ENCODE measurements at places on chromosomes 5 and 9. TPM values are rescaled to one million over a fixed set of nuclear protein-coding genes. Genes with fewer than 3 reads are reported as not detected.
A peak's percentile ranks its signal among the peaks of the same experiment; 100 is the strongest.

GRCh38 chr5:118776755-118777154, 211.6 kb downstream of the DTWD2 start:
- no peak for DNase-seq

GRCh38 chr5:88143693-88144218, 124.9 kb downstream of the TMEM161B start:
- no peak for DNase-seq

GRCh38 chr9:34396276-34397214, 19.8 kb upstream of the MYORG start:
- DNase-seq, result no peak

LRRC19 gene
- total RNA-seq, result not detected

GRCh38 chr9:4550777-4551484, 60.7 kb downstream of the SLC1A1 start:
- DNase-seq, result no peak

GRCh38 chr5:125703616-125704015, 719.6 kb upstream of the GRAMD2B start:
- no peak for DNase-seq

DNA sequence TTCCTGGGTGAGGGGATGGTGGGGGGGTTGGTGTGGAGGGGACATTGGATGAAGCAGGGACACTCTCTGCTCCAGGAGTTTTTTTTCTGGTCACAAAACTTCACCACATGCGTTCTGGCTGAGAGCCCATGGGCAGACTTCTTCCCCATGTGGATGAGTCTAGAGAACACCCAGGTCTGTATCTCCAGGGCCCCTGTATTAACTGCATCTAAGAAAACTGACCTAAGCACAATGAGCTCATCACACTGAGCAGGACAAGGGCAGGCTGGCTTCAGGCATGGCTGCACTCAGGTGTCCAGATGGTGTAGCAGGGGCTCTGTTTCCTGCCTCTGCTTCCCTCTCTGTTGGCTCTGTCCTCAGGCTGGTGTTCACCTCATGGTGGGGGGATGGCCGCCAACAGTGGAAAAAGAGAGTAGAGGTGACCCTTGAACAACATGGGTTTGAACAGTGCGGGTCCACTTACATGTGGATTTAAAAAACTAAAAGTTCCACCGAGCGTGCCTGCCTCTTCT, 85.3 kb upstream of the STC2 start:
- DNase-seq, result no peak

DIMT1 gene
- 29.2 TPM for total RNA-seq

DNA sequence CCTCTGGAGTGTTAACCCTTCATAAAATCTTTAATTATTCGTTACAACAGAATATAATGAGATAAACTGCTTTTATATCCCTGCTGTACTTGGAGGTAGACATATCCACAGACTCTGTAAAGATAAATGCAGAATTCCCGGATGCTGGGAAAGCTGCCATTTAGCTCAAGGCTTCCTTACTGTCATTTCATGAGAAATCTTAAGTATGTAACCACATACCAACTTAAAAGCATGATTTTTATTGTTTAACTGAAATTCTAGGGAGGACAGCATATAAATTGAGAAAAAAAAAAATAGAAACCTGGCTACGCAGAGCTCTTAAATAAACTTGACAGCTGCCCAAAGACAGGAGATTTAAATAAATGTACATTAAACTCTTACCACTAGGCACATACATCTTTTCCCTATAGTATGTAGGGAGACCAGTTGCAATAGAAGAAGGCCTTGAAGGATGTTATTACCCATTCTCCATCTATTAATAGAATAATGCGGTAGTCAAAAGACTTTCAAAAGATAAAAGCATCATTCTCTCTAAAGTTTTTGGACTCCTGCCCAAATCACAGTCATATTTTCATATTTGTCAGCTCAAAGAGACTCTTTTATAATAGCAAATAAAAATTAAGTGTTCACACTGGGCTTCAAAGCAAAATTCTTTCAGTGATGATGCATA, 373.8 kb downstream of the NDUFS4 start:
- DNase-seq, result no peak

CARD19 gene
- total RNA-seq, result 103 TPM

DNA sequence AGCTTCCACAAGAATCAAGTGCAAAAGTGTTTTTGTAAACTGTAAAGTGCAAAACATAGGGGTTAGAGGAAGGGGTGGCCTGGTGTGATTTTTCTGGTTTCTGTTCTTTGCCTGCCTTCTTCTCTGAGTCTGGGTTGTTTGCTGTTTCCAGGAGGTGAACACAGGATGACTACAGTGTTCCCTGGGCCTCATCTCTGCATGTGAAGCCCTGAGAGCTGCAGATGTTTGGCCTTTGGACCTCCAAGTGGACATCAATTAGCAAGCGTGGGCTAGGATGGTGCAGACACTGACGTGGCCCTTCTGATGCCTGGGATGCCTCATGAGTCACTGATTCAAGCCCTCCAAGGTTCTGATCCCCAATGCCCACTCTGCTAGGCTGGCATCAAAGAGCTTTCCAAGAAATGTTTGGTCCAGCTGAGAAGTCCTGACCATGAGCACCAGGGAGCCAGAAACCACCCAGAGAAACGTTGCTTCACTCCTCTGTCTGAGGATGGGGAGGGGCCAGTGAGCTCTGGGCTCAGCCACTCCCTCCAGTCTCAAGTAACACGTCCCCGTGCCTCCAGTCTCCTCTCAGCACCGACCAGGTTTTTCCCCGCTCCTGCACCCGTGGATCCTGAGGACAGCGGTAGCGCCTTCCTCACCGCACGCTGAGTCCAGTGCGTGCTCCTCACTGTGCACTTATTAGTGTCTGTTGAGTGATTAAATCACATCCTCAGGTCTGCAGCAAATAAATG, 7.6 kb downstream of the IL9 start:
- no peak for DNase-seq

NFIB gene
- total RNA-seq, result 54.8 TPM

CFAP90 gene
- total RNA-seq, result not detected

CA9 gene
- total RNA-seq, result 10.7 TPM

DNA sequence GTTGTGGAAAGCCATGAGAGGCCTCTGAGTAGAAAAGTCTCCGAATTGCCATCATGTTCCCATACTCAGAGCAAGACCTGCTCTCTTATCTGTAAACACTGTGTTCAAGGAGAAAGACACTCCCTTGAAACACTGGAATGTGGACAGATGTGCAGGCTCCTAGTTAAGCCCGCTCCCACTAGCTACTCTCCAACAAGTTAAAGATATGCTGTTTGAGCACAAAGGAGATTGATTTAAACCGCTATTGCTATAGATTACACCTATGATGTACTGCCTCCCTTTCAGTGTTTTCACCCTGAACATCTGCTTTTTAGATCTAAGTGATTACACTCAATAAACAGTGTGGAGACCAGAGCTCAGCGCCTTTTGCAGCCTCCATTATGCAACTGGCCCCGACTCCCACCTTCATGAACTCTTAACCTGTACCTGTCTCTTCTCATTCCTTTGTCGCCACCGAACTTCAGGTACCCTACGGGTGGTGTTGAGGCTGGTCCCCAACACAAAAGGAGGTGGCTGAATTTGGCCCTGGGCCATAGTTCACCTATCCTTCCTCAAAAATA, 47.5 kb downstream of the TMEM245 start:
- DNase-seq, result no peak

GDA gene
- not detected for total RNA-seq

- DNase-seq, result no peak
Measured at GRCh38 chr9:68979538-68980314, 34.2 kb downstream of the PRKACG start.

CBY3 gene
- not detected for total RNA-seq

PRR16 gene
- 19.8 TPM for total RNA-seq

DMGDH gene
- total RNA-seq, result 0.85 TPM

DNA sequence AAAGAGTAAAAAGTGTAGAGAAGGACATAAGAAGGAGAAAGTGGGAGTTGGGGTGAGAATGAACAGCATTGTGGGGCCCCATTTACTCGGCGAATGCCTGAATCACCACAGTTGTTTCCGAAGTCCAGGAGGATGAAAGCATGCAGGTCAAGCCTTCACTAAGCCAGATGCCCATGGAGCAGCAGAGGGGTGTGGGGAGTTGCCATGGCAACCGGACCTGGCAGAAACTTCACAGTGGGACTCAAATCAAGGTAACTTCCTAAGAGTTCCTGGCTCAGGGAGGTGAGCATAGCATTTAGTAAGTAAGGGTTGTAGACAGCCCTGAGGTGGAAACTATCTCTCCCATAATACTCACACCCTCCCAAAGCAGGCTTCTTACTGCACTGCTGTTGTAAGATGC, 357.1 kb downstream of the TRIM32 start:
- DNase-seq, result no peak

DNA sequence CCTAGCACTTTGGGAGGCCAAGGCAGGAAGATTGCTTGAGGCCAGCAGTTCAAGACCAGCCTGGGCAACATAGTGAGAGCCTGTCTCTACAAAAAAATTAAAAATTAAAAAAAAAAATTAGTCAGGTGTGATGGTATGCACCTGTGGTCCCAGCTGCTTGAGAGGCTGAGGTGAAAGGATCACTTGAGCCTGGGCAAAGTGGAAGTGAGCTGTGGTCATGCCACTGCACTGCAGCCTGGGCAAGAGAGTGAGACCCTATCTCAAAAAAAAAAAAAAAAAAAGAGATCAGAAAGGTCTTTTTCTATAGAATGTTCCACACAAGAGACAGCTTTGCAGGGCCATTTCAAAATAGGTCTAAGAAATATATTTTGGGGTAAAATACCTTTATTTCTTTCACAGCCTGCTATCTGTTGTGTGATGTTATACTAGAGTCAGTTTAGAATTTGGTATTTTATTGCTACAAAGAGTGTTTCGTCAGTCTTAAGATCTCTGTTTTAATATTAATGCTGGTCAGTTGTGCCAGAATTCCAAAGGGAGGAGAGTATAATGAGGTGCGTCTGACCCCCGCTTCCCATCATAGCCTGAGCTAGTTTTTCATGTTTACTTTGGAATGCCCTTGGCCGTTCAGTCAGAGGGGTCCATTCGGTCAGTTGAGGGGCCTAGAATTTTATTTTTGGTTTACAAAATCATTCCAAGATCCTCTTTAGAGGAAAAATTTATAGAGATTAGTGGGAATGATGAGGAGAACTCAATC, 9.4 kb downstream of the LNPEP start:
- no peak for DNase-seq

- no peak for DNase-seq
Measured at GRCh38 chr9:90095682-90096081, 490.9 kb downstream of the GADD45G start.

GRCh38 chr9:20256284-20256948, 365.9 kb downstream of the MLLT3 start:
- DNase-seq, result no peak

DNA sequence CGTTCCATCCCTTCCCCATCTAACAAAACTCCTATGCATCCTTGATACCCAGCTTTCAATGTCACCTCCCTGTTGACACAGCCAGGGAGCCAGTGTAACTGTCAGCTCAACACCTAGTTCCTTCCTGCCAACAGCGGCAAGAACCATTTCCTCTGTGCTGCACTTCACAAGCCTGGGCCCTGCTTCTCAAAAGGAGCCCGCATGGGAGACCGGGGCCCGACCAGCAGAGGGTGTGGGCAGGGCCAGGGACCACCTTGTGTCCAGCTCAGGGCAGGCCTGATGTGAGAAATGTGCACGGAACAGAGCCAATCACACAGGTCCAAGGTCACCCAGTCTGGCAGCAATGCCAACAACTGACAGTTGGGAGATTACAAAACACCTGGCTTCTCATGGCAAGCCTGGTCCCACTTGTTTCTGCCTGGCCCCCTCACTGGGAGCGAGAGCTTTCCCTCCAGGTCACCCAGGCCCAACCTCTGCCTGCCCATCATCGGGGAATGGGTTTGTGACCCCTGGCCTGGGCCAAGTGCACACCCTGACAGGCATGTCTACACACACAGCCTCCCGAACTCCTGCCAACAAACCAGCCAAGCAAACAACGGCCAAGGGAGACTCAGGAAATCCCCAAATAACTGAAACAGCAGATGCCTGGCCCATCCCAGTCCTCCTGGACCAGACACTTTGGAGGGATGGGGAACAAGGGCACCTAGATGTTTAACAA, 3.1 kb downstream of the RNF44 start:
- no peak for DNase-seq

DNA sequence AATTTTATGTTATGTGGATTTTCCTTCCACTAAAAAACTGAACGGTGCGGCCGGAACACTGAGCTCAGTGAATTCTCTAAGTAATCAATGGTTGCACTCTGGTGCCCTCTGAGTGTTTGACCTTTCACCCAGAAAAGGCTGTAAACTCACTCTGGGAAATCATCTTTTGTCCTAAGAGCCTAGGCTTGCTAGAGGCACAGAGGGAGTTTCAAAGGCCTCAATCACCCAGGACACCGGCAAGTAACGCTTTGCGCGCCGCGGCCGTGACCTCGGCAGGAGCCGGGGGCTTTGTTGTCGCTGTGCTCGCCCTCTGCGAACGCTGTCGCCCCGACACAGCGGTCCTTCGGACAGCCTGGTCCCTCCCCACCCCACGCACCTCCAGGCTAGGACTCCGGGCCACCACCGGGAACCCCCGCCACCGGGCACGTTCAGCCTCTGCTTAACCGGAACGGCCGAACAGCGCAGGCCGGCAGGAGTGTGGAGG, 703 bp downstream of the ISCA1 start:
- no peak for DNase-seq

GRCh38 chr9:1460143-1460769, 410.1 kb downstream of the DMRT2 start:
- no peak for DNase-seq

PCDHB8 gene
- 0.95 TPM for total RNA-seq

- no peak for DNase-seq
Measured at GRCh38 chr9:83154087-83154736, 91.3 kb upstream of the RASEF start.

- DNase-seq, result peak; percentile 21
Measured at GRCh38 chr9:88578121-88579049, 43.4 kb downstream of the NXNL2 start.

GRCh38 chr9:87198716-87199115, 251.4 kb upstream of the GAS1 start:
- DNase-seq, result no peak

DNA sequence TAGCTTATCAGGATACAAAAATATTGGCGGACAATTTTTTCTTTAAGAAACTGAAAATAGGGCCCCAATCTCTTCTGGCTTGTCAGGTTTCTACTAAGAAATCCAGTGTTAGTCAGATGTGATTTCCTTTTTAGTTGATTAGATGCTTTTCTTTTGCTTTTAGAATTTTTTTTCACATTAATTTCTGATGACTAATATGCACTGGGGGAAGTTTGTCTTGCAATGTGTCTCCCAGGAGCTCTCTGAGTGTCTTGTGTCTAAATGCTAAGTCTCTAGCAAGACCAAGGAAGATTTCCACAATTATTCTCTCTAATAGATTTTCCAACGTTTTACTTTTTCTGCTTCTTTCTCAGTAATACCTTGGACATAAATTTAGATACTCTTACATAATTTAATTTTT, 559.8 kb upstream of the TYRP1 start:
- no peak for DNase-seq

- no peak for DNase-seq
Measured at GRCh38 chr9:82810915-82811314, 252.0 kb downstream of the RASEF start.

DNA sequence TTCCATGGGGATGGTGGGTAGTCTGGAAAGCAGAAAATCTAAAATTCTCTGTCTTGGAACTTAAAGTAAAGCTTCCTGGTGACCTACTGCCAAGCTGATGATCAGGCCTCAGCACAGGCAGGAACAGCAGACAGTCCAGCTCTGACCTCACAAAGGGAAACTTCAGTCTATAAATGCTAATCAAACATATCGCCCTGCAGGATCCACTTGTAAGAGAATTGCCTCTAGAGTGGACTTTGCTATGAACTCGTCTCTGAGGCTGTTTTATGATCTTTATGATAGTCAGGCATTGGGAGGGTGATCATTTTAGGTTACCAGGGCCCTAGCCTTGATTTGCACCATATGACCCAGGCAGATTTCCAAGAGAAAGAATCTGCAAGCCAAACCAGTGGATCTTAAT, 67.6 kb upstream of the SELENOP start:
- no peak for DNase-seq

FAM193B gene
- 103 TPM for total RNA-seq

All from thoracic aorta (tissue), 2 donors.